ENCODE measurements at places on chromosomes 1 and 21.
A peak's percentile ranks its signal among the peaks of the same experiment; 100 is the strongest.

DNA sequence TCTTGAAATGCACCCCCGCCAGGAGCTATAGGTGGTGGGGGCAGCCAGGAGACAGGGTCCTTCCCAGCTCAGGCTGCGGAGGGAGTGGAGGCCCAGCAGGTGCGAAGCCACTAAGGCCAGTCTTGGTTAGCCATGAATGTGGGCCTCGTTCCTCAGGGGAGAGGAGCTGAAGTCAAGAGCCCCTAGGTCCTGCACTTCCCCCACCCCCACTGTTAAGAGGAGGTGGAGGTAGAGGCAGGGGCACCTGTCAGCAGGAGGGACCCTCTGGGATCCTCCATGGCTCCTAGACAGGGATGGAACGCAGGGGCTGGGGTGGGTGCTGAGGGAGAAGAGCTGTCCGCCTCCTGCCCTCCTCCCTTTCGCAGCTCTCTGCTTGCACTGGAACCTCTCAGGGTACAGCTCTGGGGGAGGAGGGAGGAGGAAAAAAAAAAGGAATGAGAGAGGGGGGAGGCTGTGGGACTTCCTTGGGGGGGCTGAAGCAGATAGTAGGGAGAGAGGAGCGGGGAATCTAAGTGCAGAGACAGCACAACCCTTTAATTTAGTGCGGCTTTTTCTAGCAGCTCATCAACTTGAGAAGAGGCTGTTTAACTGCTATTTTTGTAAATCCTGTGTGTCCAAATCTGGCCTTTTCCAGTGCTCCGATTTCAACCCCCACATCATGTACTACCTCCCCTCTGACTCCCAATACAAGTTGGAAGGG lies 37.0 kb downstream of the MATN1 start:
- no peak for DNase-seq

DNA sequence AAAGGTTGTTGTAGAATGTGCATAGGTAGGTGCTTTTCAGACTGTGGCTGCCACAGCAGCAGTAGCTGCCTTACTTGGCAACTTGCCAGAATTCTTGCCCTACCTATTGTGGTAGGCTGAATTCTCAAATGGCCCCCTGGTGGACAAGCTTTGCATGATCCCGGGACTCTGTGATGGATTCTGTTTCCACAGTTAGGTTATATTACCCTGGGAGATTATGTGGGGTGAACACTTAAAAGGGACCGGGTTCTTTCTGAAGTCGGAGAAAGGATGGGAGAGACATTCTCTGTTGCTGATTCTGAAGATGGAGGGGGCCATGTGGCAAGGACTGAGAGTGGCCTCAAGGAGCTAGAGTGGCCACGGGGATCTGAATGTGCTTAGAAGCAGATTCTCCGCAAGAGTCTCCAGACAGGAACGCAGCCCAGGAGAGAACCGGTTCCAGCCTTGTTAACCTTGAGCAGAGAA lies 32.1 kb upstream of the KCNE1 start:
- DNase-seq, result peak; percentile 34

DNA sequence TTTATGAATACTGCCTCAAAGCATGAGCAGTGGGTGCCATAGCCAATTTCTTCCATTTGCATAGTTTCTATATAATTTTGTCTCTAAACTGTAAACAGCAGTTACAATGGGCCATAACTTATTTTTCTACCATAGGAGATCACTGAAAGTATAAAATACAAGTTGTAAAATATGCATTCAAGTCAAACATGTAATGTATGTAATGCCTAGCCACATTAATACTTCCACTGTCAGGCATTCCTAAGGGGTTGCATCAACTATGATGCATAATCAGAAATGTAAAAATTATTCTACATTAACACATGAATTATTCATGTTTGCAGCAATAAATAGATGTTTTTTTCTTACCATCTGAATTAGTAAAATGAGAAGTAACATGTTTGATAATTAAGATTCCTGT lies 560.3 kb upstream of the ZP4 start:
- DNase-seq, result no peak

DNA sequence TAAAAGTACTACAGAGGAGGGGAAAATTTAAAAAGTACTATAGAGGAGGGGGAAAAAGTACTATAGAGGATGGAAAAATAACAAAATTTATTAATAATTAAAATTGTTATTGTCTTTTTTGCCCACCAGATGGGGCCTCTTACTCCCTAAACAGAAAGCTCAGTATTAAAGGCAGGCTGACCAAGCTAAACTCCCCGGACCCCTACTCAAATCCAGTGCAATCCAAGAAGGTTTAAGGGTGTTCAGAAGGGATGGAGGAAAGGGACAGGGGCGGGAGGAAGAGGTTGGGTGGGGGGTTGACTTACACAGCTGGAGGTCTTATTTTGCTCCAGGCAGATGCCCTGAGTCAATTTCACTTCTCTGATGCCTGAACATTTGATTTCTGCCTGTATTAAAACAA lies 13.7 kb downstream of the CD34 start:
- no peak for DNase-seq

DNA sequence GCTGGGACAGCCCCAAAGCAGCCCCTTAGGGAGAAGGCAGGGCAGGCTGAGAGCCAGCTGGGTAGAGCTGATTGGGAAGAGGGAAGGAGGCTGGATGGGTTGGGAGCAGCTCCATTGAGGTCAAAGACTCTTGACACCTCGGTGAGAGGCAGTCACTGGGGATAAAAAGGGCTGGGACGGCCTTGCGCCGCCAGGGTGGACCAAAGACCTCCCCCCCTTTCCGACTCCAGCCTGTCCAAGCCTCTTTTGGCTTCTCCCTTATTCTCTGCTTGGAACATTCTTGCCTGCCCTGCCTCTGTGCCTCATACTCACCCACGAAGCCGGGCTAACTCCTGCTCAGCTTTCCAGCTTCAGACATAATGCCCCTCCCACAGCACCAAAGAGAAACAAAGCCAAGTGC lies 51.1 kb downstream of the LRRC38 start:
- no peak for DNase-seq

GRCh38 chr1:218371927-218372672 lies 27.0 kb downstream of the TGFB2 start:
- no peak for DNase-seq

DNA sequence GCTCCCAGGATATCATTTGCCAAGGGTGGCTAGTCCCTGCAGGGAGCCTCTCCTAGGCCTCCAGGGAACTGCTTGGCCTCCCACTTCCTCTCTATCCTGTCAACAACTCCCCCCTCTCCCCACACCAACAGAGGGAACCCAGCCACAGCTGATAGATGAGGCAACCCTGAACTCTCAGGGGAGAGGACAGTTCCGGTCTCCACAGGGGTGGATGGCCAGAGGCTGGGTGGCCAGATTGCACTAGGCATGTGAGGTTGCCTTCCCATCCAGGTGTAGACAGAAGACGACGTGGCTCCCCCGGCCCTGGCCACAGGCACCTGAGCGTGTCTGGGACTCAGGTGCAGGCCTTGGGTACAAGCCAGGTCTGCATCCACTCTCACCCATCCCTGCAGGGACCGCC lies 53.3 kb downstream of the TOR1AIP2 start:
- no peak for DNase-seq

DNA sequence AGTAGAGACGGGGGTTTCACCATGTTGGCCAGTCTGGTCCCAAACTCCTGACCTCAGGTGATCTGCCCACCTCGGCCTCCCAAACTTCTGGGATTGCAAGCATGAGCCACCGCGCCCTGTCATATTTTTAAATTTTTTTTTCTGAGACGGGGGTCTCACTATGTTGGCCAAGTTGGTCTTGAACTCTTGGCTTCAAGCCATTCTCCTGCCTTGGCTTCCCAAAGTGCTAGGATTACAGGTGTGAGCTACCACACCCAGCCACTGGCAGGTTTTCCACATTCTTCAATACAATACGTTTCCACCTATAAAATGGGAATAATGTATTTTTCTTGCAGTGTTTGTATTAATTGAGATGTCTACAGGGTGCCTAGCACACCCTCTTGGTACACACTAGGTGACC lies 3.4 kb upstream of the LEFTY1 start:
- no peak for DNase-seq

- DNase-seq, result no peak
Observed at GRCh38 chr1:58155418-58156123, 391.0 kb downstream of the OMA1 start.

- no peak for DNase-seq
Observed at GRCh38 chr1:171792656-171793369, 11.4 kb downstream of the METTL13 start.

DNA sequence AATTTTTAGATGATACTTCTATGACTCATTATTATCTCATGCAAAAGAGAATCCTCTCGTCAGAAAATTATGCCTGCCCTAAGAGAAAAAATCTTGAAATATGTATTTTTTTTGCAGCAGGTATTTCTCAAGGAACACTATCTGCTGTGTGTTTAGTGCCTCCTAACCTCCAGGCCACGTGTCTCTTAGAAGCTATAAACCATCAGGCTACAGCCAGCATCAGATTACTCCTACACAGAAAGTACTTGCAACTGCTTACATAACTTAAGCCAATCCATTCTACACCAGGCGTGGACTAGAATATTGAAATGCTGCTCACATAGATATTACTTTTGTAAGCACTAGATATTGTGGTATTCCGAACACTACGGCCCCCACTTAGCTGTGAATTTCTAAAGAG lies 933.4 kb downstream of the PLA2G4A start:
- DNase-seq, result no peak

DNA sequence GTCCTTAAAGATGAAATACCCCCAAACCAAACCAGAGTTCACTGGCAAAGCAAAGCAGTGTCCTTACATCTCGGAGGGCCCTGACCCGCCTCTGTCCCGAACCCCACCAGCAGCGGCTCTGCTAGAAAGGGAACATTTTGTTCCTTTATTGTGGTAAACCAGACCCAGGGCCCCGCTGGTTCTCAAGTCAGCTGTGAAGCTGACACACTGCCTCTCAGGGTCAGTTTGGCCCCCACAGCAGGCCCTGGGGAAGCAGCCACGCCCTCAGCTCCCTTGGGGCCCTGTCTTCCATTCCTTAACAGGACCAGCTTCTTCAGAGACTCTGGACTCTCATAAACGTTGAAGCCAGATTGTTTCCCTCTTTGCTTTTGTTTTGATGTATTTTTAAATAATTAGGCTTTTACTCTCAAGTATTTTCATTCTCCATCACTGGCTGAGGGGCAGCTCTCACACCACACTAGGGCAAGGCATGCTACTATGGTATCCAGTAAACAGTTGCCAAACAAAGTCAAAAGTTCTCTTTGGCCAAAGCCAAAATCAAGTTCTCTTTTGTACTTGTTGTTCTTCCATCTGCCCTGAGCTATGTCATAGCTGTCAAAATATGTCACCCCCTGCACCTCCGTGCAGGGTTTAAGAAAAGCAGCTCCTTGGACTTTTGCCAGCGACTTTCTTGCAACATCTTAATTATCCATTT lies 61.1 kb upstream of the ANGPTL1 start:
- DNase-seq, result no peak

DNA sequence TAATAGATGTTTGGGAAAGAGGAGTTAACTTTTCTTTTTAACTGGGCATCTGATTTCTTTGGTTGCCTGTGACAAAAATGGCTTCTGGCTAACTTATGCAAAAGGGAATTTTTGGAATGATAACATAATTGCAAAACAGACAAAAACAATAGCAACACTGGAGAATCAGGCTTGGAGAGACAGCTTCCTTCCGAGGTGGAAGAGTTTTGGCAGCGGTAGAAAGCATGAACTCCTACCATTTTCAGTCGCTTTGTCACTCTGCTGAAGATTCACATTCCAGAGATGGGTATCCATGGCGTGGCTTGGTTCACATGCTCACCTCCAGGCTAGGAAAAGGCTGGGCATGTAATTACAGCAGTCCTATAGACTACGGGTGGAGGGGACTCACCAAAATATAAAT lies 17.2 kb upstream of the FGGY start:
- DNase-seq, result no peak

GRCh38 chr1:33045246-33045645 lies 8.6 kb upstream of the AK2 start:
- DNase-seq, result no peak

- DNase-seq, result no peak
Observed at GRCh38 chr1:210819266-210819665, 314.7 kb downstream of the KCNH1 start.

- DNase-seq, result peak; percentile 67
Observed at GRCh38 chr21:45592208-45592619, 50.0 kb upstream of the SLC19A1 start.

DNA sequence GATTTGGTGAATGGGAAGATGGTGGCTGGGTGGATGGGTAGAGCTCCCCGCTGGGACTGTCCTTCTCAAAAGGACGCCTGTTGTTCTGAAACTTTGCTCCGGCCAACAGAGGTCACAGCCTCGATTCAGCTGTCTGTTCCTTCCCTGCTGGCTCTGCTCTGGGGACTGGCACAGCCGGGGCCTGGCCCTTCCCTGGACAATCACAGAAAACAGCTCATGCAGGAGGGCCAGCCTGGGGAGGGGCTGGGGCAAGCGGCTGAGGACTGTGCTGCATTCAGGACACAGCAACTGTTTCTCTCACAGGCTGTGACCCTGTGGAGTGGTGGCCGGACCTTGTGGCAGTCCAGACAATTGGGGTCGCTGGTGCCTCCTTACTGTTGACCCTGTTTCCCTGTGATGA lies 110.7 kb upstream of the TMEM51 start:
- no peak for DNase-seq

DNA sequence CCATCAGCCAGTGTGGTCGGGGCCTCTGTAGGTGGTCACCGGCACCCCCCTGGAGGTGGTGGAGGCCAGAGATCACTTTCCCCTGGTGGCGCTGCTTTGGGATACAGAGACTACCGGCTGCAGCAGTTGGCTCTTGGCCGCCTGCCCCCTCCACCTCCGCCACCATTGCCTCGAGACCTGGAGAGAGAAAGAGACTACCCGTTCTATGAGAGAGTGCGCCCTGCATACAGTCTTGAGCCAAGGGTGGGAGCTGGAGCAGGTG lies 961 bp downstream of the RBM15 start:
- no peak for DNase-seq

DNA sequence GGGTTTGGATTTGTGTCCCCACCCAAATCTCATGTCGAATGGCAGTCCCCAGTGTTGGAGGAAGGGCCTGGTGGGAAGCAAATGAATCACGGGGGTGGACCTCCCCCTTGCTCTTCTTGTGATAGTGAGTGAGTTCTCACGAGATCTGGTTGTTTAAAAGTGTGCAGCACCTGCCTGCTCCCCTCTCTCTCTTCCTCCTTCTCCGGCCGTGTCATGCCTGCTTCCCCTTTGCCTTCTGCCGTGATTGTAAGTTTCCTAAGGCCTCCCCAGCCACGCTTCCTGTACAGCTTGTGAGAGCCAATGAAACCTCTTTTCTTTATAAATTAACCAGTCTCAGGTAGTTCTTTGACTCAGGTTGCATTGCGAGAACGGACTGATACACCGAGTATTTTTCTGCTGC lies 15.9 kb downstream of the CLDN14 start:
- DNase-seq, result no peak

- DNase-seq, result no peak
Observed at GRCh38 chr1:56285554-56286402, 293.6 kb downstream of the PLPP3 start.

GRCh38 chr21:37380349-37381323 lies 14.1 kb downstream of the DYRK1A start:
- no peak for DNase-seq

- no peak for DNase-seq
Observed at GRCh38 chr1:75786901-75787493, 941 bp downstream of the RABGGTB start.

- no peak for DNase-seq
Observed at GRCh38 chr21:45575304-45575992, 33.2 kb upstream of the SLC19A1 start.

Measured in activated CD4-positive, alpha-beta T cell treated with anti-CD3 and anti-CD28 coated beads, Interleukin-2, amount 50 U/mL, for 48 hours (primary cell).